ENCODE measurements at places on chromosomes 12 and 14. TPM values are rescaled to one million over a fixed set of nuclear protein-coding genes. Genes with fewer than 3 reads are reported as not detected.

DNA sequence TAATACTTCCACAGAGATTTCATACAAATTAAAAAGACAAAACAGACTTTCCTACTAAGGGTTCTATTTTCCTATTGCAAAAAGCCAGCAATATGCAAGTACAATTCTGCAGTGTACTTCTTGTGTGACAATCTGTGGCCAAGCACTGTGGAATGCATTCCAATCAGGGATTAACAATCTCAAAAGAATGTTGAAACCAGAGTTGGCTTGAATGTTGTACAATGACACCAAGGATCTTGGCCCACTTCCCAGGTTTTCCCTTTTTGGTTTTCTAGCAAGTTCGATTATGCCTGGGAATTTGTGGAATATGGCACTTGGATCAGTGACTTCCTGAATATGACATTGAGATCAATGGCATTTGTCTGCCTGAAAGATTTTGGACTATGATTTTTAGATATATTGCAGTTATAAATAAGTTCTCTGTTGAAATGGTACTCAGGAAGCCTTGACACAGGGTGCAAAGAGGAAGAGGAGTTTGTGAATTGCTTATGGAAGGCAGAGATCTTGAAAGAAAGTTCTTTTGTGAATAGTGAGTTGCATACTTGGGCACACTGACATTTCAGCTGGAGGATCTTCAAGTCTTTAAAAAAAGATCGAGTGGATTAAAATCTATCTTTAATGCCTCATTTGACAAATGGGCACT lies 81.4 kb upstream of the FERMT2 start:
- peak; percentile 78 for DNase-seq

GRCh38 chr14:21476523-21476924 lies 235 bp downstream of the RAB2B start:
- DNase-seq = no peak

GRCh38 chr12:15982071-15982470 lies 70.9 kb downstream of the DERA start:
- DNase-seq = no peak

- DNase-seq = peak; percentile 52
Measured at GRCh38 chr12:40325349-40325960, 100.7 kb downstream of the LRRK2 start.

DNA sequence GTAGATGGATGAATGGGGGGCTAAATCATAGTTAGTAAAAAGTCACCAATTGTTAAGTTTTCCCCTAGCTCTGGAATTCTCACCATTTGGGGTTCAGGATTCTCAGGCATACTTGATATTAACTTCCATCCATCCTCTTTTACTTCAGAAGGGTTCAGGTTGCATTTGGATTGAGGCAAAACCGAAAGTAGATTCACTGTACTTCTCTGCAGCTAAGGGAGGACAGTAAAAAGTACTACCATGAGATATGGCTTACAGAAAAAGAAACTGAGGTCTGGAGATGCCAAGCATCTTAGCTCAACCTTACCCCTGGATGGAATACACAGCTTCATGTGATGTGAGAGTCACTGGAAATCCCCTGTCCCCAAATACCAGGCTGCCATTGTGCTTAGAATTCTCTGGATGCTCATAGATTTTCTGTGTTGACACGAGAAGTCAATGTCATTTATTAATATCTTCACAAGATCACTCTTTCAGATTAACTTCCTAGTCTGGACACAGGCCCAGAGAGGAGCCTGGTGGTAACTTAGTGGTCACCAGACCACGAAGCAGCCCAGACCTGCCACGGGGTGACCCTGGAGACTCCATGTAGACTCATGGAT lies 87.1 kb downstream of the SSPN start:
- DNase-seq = no peak

DNA sequence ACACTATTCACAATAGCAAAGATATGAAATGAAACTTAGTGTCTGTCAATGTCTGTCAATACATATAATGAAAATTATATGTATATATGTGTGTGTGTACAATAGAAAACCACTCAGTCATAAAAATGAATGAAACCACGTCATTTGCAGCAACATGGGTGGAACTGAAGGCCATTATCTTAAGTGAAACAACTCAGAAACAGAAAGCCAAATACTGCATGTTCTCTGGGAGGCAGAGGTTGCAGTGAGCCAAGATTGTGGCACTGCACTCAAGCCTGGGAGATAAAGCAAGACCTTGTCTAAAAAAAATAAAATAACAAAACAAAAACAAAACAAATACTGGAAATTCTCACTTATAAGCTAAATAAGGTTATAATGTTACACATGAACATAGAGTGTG lies 16.7 kb upstream of the E2F7 start:
- DNase-seq = no peak

GRCh38 chr14:74984236-74985027 lies 18.3 kb upstream of the EIF2B2 start:
- DNase-seq = no peak

DNA sequence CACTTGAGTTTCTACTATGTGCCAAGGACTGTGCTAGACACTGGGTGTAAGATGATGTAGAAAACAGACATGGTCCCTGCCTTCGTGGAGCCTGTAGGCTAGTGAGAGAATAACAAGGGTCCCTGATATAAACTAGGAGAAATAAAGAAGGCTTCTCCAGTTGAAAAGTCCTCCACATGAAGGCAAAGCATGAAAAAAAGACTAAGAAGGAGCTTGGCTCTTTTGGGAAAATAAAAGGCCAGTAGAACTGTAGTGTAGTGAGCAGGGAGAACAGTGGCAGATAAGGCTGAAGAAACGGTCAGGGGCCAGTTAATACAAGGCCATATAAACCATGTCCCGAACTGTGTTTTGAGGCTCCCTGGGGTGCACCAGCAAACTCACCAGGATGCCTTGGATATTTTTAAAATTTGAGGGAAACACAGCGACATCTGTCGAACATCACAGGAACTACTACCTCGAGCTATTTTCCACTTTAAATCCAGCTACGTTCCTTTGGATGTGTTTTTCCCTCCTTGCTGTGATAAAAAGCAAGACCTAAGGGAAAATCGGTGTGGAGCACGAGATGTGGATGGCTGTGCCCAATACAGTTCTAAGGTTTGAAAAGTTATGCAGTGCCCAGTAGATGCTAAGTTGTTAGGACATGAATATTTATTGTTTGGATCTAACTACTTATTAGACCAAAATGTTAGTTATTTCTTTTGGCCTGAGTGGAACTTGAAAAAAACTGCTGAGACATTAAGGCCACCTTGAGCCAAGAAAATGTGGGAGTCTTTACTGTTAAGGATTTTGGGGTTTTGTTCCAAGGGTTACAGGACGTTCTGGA lies 8.5 kb upstream of the CFL2 start:
- peak; percentile 75 for DNase-seq

- DNase-seq = peak; percentile 6
Measured at GRCh38 chr12:78580296-78580695, 284.3 kb upstream of the SYT1 start.

GRCh38 chr14:103634156-103634555 lies 5.1 kb downstream of the KLC1 start:
- DNase-seq = no peak

DNA sequence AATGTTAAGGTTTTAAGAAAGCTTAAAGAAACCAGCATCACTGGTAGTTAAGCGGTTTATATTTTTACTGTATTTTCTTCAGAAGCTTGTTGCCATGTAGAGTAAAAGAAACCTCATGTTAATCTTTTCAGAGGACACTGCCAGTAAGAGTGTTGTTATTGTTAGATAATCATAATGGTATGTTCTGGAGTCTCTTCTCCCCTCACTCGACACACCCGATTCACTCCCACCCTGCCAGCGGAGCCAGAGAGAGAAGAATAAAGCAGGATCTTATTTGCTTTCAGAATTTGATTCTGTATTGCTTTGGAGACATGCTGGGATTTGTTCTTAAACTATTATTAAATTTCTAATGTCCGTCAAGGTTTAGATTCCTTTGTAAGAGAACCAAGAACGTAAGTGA lies 113.7 kb downstream of the SAMD4A start:
- no peak for DNase-seq

DNA sequence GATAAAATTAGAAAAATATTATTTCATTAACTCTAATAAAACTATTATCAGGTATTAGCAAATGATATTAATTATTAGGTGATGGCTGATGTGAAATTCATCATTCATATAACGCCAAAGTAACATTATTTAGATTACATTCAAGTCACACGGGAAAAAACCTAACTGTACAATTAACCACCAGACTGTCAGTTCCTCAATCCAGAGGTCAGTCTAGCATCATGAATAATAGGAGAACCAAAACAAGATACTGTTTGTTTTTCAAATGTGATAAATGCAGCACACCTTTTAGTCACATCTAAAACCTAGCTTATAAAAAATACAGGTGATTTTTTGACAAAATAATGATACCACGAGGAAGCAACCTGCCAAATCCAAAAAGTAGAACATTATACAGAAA lies 19.6 kb downstream of the SENP1 start:
- DNase-seq = no peak

DNA sequence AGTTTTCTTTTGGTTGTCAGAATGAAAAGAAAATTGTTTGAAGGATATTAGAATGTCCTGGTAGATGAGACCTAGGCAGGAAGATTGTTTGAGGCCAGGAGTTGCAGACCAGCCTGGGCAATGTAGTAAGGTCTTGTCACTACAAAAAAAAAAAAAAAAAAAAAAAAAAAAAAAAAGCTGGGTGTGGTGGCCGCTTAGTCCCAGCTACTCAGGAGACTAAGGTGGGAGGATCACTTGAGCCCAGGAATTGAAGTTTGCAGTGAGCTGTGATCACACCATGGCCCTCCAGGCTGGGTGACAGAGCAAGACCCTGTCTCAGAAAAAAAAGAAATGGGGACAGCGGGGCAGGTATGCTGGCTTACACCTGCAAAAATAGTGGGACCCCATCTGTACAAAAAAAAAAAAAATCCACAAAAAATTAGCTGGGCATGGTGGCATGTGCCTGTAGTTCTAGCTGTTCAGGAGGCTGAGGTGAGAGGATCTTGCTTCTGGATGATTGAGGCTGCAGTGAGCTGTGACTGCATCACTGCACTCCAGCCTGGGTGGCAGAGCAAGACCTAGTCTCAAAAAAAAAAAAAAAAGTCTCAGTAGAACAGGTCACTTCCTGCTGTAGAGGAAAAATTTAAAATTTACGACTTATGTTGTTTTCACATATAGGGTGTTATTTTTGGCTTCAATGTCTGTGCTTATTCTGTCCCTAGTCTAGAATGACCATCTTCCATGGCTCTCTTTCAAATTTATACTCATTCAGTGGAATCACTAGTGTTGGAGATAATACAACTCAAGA lies 70.7 kb downstream of the PPHLN1 start:
- DNase-seq = peak; percentile 15

DNA sequence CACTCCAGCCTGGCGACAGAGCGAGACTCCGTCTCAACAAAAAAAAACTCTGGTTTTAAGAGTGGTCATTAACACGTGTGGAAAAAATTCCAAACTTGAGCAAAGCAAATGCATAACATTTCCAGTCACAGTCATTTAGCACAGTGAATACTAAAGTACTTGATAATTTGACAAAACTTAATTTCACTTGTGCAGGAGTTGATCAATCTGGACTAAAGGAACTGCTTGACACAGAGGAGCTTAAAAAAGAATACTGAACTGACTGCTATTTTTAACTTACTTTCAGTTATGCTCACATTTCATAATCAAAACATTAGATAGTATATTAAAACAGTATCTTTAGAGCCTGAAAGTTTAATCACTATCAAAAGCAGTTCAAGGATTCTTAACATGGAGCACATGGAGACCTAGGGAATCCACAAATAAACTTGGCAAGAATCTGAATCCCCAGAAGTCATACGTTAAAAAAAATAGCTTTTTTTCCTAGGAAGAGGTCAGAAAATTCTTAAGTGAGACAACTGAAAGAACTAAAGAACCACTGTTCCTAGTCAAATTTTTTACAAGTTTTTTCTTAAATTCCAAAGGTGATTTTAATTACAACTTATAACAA lies 7.4 kb downstream of the UBE2N start:
- no peak for DNase-seq

GRCh38 chr12:53476769-53477209 lies 22.5 kb downstream of the MAP3K12 start:
- peak; percentile 56 for DNase-seq

GRCh38 chr12:66629138-66629870 lies 49.6 kb downstream of the GRIP1 start:
- DNase-seq = no peak

DNA sequence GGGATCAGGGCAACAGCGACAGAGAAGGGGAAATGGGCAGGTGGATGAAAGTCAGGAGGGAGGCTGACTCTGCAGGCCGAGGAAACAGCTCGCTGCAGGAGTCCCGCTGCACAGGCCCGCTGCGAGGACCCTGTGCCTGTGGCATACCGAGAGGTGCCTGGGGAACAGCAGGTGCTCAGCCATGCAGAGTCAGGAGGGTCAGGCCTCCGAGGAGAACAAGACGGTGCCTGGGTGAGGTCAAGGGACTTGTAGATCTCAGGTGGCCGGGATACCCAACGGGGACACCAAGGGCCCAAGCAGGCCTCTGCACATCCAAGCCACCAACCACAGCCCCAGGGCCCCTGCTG lies 67.5 kb downstream of the NCOR2 start:
- DNase-seq = no peak

GRCh38 chr12:91349476-91349875 lies 166.9 kb upstream of the DCN start:
- no peak for DNase-seq

DNA sequence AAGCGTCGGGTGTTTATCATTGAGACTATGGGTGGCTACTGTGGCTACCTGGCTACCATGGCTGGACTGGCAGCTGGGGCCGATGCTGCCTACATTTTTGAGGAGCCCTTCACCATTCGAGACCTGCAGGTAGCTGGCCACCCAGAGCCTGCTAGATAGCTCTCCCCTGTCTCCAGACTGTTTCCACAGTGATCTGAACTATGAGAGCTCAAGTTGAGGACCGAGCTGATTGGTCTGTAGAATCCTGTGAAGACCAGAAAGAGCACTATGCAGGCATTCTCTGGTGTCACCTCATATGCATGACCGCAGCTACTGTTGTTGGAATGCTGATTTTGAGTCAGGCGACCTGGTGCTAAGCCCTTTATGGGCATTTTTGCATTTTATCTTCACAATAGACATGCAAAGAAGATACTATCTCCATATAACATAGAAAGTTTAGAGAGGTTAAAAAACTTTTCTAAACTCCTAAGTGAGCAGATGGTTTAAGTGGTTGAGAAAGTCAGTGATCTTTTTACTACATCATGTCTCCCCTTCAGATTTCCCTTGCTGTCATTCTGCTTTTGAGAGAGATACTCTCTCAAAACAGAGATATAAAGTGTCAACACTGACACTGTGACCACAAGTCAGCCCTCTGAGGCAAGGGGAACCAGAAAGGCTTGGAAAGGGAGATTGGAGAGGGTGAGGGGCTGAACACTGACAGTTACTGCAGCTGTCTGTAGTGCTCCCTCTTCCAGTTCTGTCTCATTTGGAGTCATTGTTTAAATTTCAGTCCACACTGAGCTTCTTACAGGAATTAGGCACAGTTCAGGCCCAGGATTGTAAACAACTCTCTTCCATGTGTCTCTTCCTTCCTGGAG lies 14.3 kb downstream of the ASB8 start:
- no peak for DNase-seq

- no peak for DNase-seq
Measured at GRCh38 chr12:27400856-27401354, 45.6 kb upstream of the SMCO2 start.

GRCh38 chr12:62839869-62840660 lies 94.9 kb downstream of the PPM1H start:
- peak; percentile 15 for DNase-seq

The DPY19L2 gene
- 2.4 TPM for total RNA-seq

The GALNT4 gene
- 14.0 TPM for total RNA-seq

The SLC38A6 gene
- 13.5 TPM for total RNA-seq

The NAV3 gene
- total RNA-seq = 59.7 TPM

The ALDH2 gene
- 41.3 TPM for total RNA-seq

The RTL1 gene
- total RNA-seq = 0.07 TPM

The PLEKHG7 gene
- not detected for total RNA-seq

The RERG gene
- total RNA-seq = not detected
